ENCODE measurements at places on chromosomes 12 and 14. TPM values are rescaled to one million over a fixed set of nuclear protein-coding genes. Genes with fewer than 3 reads are reported as not detected.

TAS2R9 gene
- total RNA-seq, result 0.22 TPM

NKX2-1 gene
- total RNA-seq, result not detected

SLC5A8 gene
- not detected for total RNA-seq

DPPA3 gene
- not detected for total RNA-seq

PRIMA1 gene
- total RNA-seq, result 8.4 TPM

CTSG gene
- 2.4 TPM for total RNA-seq

ARHGDIB gene
- total RNA-seq, result 49.9 TPM

CLECL1 gene
- not detected for total RNA-seq

C12orf75 gene
- total RNA-seq, result 0.97 TPM

TMEM52B gene
- total RNA-seq, result not detected

MOAP1 gene
- total RNA-seq, result 55.9 TPM

ADAMTS20 gene
- total RNA-seq, result not detected

ZBTB39 gene
- total RNA-seq, result 3.0 TPM

AQP2 gene
- total RNA-seq, result not detected

SIX6 gene
- not detected for total RNA-seq

KCNJ8 gene
- total RNA-seq, result 53.5 TPM

GRIP1 gene
- total RNA-seq, result 4.1 TPM

POP5 gene
- 40.9 TPM for total RNA-seq

TBC1D30 gene
- 0.83 TPM for total RNA-seq

APOF gene
- not detected for total RNA-seq

RNASE11 gene
- total RNA-seq, result not detected

KCNC2 gene
- not detected for total RNA-seq

KRT72 gene
- total RNA-seq, result not detected

LHX5 gene
- not detected for total RNA-seq

AICDA gene
- total RNA-seq, result not detected

KERA gene
- total RNA-seq, result not detected

ARMH4 gene
- total RNA-seq, result 6.2 TPM

TPI1 gene
- total RNA-seq, result 804 TPM

All from Right ventricle myocardium superior (tissue), 1 donor.